Stimulated activated CD4-positive, alpha-beta T cell treated with anti-CD3 and anti-CD28 coated beads, Interleukin-4, amount 100 ng/mL, for 24 hours (primary cell): ENCODE measurements at places on chromosomes 6 and 20.

GRCh38 chr20:33680686-33681085, 5.5 kb downstream of the E2F1 start:
- no peak for DNase-seq

GRCh38 chr6:31878726-31879125, at the start of gene SLC44A4:
Gene SLC44A4, minus strand, starts transcription at chr6:31878997. Its CDS starts 17 bp downstream, at chr6:31878980.
- DNase-seq, result no peak

GRCh38 chr6:123467392-123467791, 169.4 kb downstream of the TRDN start:
- no peak for DNase-seq

GRCh38 chr6:22334778-22335177, 37.9 kb upstream of the PRL start:
- DNase-seq, result no peak

DNA sequence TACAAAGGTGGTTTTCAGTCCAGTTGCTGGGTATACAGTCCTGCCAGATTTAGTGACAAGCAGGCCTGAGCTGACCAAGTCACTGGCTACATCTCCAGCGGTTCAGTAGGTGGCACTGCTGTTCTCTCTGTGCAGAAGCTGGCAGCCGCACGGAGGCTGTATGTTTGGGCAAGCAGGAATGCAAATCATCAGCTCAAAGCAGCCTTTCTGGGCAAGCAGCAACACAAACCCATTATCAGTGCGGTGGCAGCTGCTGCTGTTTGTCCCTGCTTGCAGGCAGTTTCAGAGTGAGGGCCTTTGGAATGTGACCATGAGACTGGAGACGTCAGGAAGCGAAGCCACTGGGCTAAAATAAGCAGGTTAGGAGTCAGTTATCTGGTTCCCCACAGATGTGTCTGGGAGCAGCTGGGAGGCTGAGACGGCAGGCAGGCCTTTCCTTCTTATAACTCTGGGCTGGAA, 72.5 kb downstream of the TXLNB start:
- peak; percentile 77 for DNase-seq

DNA sequence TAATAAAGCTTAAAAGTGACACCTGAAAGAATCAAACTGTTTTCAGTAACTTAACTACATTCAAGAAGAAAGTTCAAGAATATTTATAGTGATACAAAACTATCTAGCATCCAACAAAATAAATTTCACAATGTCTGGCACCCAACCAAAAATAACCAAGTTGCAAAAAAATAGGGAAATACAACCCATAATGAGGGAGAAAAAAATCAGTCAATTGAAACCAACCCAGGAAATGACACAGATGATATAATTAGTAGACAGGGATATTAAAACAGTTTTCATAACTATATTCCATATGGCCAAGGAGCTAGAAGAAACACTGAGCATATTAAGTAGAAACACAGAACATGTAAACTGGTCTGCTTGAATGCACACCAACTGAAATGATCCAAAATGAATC, 120.2 kb upstream of the BEND3 start:
- no peak for DNase-seq

GRCh38 chr20:53059848-53060247, 87.7 kb downstream of the TSHZ2 start:
- DNase-seq, result no peak

GRCh38 chr6:113556775-113557174, 300.4 kb upstream of the MARCKS start:
- DNase-seq, result no peak

- no peak for DNase-seq
Observed at GRCh38 chr6:131755597-131755996, 44.8 kb upstream of the CTAGE9 start.

DNA sequence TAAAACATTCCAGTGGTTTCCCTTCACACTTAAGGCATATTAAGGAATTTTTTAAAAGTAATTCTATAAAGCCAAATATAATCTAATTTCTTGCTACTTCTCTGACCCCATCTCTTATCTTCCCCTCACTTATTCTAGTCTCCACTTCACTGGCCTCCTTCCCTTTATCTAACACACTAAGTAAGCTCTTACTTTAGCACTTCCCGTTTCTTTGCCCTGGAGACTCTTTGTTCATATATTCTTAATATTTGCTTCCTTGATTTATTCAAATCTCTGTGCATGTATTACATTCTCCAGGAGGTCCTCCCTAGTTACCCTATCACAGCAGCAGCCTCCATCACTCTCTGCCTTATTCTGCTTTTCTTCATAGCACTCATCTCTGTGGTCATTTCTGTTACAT, 20.3 kb downstream of the GTPBP2 start:
- DNase-seq, result no peak

DNA sequence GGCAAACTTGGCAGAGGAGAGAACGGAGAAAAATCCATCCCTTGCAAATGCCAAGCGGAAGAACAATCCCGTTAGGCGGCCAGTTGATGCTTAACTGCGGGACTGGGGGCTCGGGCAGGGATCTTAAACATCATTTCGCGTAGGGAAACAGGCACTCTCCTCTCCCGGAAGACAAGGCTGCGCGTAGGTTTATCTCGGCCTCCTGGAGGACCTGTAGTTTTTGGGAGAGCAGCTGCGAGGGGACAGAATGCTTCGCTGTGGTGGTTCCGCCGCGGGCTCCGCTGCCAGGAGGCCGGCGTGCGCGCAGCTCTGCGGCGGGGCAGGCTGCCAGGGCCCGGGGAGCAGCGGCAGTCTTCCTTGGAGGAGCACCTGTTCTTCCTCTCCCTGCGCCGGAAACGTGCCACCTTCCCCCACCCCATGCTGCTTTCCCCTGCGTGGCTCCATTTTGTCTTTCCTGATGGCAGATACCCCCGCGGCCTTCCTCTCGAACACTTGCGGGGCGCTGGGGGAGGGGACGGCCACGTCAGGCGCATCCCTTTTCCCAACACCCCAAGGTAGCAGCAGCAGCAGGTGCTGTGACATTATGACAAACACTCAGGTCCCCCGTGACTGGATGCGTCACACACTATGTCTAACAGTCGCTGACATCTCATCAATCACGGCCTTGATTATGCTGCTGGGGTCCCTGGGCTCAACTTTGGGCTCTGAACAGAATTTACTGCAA, 230.7 kb upstream of the BTBD3 start:
- no peak for DNase-seq

- peak; percentile 81 for DNase-seq
Observed at GRCh38 chr6:27495386-27496135, 22.7 kb upstream of the ZNF184 start.

- no peak for DNase-seq
Observed at GRCh38 chr6:153210083-153210482, 79.0 kb upstream of the RGS17 start.
